ENCODE measurements at places on chromosomes 11 and 22. TPM values are rescaled to one million over a fixed set of nuclear protein-coding genes. Genes with fewer than 3 reads are reported as not detected.
A peak's percentile ranks its signal among the peaks of the same experiment; 100 is the strongest.

GRCh38 chr11:19116971-19117759, at the start of gene ZDHHC13:
Gene ZDHHC13 (plus strand): TSS chr11:19117168. CDS start chr11:19117250, 82 bp downstream.
- H3K36me3 ChIP-seq = no peaks in the 10 kb centered on the region
- H3K4me3 ChIP-seq = peak within 1 kb of the TSS; percentile 92
- peaks cover 8% of the 10 kb centered on the region for H3K4me1 ChIP-seq
- peak; percentile 98 for DNase-seq

DNA sequence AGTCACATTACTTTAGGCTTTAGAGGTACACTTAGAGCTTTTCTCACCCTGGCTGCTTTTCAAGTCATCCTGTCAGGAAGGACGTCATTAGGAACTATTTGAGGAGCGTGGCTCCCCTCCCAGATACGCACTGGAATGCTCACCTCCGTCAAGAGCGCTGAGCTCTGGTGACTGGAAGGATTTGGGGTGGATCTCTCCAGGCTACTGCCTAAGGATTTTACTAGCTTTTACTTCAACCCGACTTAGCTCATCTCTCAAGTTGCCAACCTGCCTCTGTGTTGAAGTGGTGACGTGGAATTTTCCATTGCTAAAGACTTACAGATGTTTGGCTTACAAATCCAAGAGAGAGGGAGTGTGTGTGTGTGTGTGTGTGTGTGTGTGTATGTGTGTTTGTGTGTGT, 355.3 kb upstream of the CCDC90B start:
- H3K27ac ChIP-seq = no peak overlapping the region
- no peaks in the 10 kb centered on the region for H3K4me1 ChIP-seq
- no peak for DNase-seq
- no peak overlapping the region for H3K4me3 ChIP-seq
- H3K27me3 ChIP-seq = no peaks in the 10 kb centered on the region
- no peaks in the 10 kb centered on the region for H3K36me3 ChIP-seq

GRCh38 chr11:66216911-66217310, 51.5 kb upstream of the RAB1B start:
- H3K4me3 ChIP-seq = no peak overlapping the region
- no peak for DNase-seq
- peaks cover 3% of the 10 kb centered on the region for H3K4me1 ChIP-seq
- H3K27me3 ChIP-seq = no peaks in the 10 kb centered on the region

GRCh38 chr11:66902486-66903177, 45.8 kb downstream of the LRFN4 start:
- H3K27me3 ChIP-seq = no peaks in the 10 kb centered on the region
- no peaks in the 10 kb centered on the region for H3K36me3 ChIP-seq
- no peak for DNase-seq
- H3K4me1 ChIP-seq = no peaks in the 10 kb centered on the region
- H3K4me3 ChIP-seq = no peak overlapping the region

DNA sequence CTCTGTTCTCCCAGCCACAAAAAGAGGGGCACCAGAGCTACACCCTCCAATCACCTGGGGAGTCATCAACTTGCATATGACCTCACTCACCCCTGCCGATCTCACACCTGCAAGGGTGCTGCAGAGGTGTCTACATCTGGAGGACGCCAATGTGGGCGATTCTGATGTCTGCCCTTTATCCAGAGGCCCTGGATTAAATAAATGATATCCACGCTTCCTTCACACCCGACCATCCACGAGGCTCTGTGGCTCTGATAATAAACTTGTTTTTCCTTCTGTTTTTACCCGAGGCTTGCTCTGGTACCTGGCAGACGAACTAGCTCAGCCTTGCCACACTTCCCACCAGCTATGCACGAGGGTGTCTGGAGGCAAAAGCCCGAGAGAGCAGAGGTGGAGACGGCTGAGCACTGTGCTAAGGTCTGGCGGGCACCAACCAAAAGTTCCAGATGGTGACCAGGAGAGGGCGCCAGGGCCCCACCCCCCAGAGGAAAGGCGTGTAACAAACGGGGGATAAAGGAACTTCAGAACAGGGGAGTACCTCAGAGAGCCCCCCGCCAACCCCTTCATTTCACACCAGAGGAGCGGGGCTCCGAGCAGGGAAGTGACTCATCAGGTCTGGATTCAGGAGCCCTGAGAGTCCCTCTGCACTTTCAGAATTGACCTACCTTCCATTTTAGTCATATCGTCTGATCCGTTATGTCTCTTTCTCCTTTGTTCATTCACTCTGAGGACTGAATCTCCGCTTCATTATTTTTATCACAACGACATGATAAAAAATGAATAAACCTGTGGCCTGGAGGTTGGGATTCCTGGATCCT, 13.5 kb downstream of the SCN3B start:
- H3K4me3 ChIP-seq = no peak overlapping the region
- peak; percentile 46 for DNase-seq
- H3K36me3 ChIP-seq = no peaks in the 10 kb centered on the region
- no peaks in the 10 kb centered on the region for H3K4me1 ChIP-seq
- H3K27me3 ChIP-seq = no peaks in the 10 kb centered on the region
- H3K27ac ChIP-seq = no peak overlapping the region

DNA sequence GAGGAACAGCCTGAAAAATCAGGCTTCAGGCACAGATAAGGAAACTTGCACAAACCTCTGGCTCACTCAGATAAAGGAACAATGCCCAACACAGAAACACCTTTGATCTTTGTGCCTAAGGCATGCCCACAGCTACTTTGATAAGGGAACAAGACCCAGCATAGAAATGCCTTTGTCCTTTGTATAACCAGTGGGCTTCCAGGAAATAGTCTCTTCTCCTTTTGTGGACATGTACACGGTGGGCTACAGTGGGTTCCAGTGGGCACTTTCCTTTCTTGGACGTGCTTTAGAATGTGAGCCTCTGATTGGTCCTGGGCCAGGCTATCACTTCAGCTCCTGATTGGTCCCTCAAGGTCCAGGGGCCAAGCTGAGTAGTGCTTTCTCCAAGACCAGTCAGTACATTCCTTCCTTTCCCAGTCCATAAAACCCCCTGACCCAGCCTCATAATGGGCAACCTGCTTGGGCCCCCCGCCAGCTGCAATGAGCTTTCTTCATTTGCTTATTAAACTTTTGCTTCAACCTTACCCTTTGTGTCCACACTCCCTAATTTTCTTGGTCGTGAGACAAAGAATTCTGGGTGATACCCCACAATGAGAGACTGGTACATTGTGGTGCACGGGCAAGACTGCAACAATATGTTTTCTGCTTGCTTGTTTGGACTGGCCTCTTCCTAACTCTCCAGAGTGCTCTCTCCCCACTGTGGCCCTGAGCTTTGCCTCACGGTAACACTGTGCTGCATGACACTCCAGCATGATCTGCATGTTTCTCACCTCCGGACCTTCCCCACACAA, 1.7 kb upstream of the CABIN1 start:
- no peak overlapping the region for H3K27ac ChIP-seq
- no peaks in the 10 kb centered on the region for H3K36me3 ChIP-seq
- no peak for DNase-seq

- H3K27ac ChIP-seq = no peak within 1 kb of the TSS
- no peaks in the 10 kb centered on the region for H3K36me3 ChIP-seq
- H3K4me1 ChIP-seq = no peaks in the 10 kb centered on the region
- H3K27me3 ChIP-seq = no peaks in the 10 kb centered on the region
- H3K4me3 ChIP-seq = no peak within 1 kb of the TSS
- no peak for DNase-seq
Observed at GRCh38 chr22:37282385-37282677, at the start of gene CYTH4. Gene CYTH4 (plus strand): TSS chr22:37282508. CDS start chr22:37282570, 62 bp downstream.

GRCh38 chr22:20450551-20450906, 12.9 kb upstream of the SCARF2 start:
- H3K36me3 ChIP-seq = peaks cover 3% of the 10 kb centered on the region
- DNase-seq = no peak
- no peaks in the 10 kb centered on the region for H3K27me3 ChIP-seq

GRCh38 chr22:49100316-49100715, 727.4 kb downstream of the BRD1 start:
- H3K36me3 ChIP-seq = no peaks in the 10 kb centered on the region
- H3K27ac ChIP-seq = no peak overlapping the region
- DNase-seq = no peak
- no peaks in the 10 kb centered on the region for H3K4me1 ChIP-seq
- H3K4me3 ChIP-seq = no peak overlapping the region

- no peak overlapping the region for H3K27ac ChIP-seq
- H3K36me3 ChIP-seq = no peaks in the 10 kb centered on the region
- no peaks in the 10 kb centered on the region for H3K27me3 ChIP-seq
- H3K4me3 ChIP-seq = no peak overlapping the region
Observed at GRCh38 chr11:133570376-133570775, 38.1 kb upstream of the OPCML start.

DNA sequence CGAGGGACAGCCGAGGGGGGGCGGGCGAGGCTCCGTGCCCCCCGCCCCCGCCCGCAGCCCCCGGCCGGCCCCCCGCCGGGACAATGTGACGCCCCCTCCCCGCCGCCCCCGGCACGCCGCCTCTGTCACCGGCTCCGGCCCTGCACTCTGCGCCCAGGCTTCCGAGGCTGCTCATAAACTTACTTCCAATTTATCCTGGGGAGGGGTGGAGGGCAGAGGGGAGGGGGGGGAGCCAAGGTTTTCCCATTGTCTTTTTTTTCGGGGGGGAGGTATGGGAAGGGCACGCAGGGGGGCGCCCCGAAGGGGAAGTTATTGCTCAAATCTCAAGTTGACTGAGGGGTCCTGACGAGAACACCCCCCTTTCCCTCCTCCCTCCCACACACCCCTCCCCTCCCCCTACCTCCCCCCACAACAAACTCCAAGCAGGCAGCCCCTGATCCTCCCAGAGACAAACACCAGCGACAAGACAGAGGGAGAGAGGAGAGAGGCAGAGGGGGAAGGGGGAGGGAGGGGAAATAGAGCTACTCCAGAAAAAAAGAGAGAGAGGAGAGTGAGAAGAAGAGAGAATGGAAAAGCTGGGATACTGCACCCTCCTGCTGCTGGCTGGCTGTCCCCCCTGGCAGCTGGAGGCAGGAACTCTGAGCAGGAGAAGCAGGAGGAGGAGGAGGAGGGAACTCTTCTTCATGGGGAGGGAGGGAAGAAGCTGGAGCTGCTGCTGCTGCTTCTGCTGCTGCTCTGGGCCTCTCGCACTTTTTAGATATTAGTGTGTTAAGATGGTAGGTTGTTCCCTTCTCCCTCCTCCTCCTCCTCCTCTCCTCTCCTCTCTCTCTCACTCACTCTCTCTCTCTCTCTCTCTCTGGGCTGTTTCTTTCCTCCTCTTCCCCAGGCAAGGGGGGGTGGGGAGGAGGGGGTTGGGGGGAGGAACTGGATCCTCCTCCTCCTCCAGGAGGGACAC, 631 bp downstream of the PHF21A start:
- DNase-seq = peak; percentile 67
- H3K27ac ChIP-seq = peak overlapping the region; percentile 42
- H3K4me3 ChIP-seq = peak overlapping the region; percentile 73
- peaks cover 14% of the 10 kb centered on the region for H3K4me1 ChIP-seq
- no peaks in the 10 kb centered on the region for H3K36me3 ChIP-seq
- no peaks in the 10 kb centered on the region for H3K27me3 ChIP-seq

DNA sequence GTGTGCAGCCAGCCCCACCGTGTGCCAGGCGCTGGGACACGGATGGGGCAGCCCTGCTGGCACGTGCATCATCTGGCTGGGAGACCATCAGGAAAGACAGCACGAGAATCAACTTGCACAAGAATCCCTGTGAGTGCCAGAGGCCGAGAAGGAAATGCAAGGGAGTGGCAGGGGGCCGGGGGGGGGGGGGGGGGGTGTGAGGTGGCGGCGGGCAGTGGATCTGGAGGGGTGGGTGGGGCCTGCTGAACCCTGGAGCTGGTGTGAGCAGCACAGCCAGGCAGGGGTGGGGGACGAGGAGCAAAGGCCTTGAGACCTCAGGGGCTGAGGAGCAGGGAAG, 14.0 kb upstream of the FLRT1 start:
- no peaks in the 10 kb centered on the region for H3K27me3 ChIP-seq
- no peaks in the 10 kb centered on the region for H3K36me3 ChIP-seq
- DNase-seq = no peak
- H3K4me1 ChIP-seq = peaks cover 5% of the 10 kb centered on the region

- H3K27me3 ChIP-seq = no peaks in the 10 kb centered on the region
- DNase-seq = peak; percentile 39
- H3K27ac ChIP-seq = peak overlapping the region; percentile 95
- H3K4me1 ChIP-seq = peaks cover 11% of the 10 kb centered on the region
- peaks cover 8% of the 10 kb centered on the region for H3K36me3 ChIP-seq
Observed at GRCh38 chr22:19853879-19854777, 546 bp downstream of the GNB1L start.

DNA sequence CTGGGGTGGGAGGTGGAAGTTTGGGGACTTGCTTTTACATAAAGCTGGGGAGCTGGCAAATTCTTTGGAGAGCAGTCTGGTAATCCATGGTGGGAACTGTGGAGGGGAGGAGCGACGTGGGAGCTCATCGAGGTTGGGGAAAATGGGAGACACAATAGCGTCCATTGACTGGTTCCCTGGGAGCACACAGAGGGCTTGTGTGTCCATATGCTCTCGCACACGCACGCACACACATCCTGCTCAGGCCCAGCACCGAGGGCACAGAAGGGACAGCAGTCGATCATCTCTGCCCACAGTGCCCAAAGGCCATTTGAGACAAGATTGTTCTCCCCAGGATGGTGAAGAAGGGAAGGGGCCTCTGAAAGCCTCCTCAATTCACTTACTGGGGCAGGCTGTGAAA, 53.7 kb downstream of the FBXO7 start:
- H3K27ac ChIP-seq = no peak overlapping the region

DNA sequence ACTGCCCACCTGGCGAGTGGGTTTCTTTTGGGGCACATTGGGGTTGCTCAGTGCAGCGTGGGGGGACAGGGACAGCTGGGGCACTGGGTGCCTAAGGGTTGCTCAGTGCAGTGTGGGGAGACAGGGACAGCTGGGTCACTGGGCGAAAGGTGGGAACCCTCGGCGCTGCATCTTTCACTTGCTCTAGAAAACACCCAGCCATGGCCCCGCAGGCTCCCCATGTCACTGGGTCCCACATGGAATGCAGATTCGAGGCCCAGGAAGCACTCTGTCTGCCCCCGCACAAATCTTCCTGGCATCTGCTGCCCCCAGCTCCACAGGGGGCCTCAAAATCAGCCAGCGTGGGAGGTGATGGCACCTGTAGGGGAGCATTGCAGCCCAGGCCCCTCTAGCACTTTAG, 229.3 kb downstream of the BRD1 start:
- no peaks in the 10 kb centered on the region for H3K4me1 ChIP-seq
- DNase-seq = no peak
- no peak overlapping the region for H3K4me3 ChIP-seq
- no peaks in the 10 kb centered on the region for H3K27me3 ChIP-seq

DNA sequence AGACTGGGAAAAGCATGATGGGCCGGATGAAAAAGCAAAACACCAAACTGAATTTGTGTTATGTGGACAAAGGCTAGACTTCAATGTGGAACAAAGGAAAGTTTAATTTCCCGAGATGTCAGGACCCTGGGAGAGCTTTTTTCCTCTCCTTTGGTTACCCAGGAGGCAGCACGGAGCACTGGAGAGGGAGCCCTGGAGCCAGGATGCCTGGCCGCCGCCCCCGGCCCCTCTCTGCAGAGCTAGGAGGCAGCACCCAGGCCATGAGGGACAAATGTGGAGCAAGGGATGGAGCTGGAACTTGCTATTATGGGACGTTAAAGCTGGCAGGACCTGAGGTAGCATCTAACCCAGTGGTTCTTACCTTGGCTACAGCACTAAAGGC, 108.9 kb downstream of the MORC2 start:
- no peak for DNase-seq
- H3K36me3 ChIP-seq = no peaks in the 10 kb centered on the region
- no peaks in the 10 kb centered on the region for H3K27me3 ChIP-seq
- H3K27ac ChIP-seq = no peak overlapping the region
- no peak overlapping the region for H3K4me3 ChIP-seq
- H3K4me1 ChIP-seq = no peaks in the 10 kb centered on the region

GRCh38 chr22:45503816-45504372, 1.2 kb downstream of the FBLN1 start:
- DNase-seq = peak; percentile 52
- H3K27me3 ChIP-seq = no peaks in the 10 kb centered on the region
- no peak overlapping the region for H3K27ac ChIP-seq
- H3K4me3 ChIP-seq = peak overlapping the region; percentile 36

The RFPL1 gene
- total RNA-seq = not detected

The ILK gene
- total RNA-seq = 67.6 TPM

The KCNJ5 gene
- total RNA-seq = 14.9 TPM
